ENCODE measurements at places on chromosomes 5 and 9.
A peak's percentile ranks its signal among the peaks of the same experiment; 100 is the strongest.

DNA sequence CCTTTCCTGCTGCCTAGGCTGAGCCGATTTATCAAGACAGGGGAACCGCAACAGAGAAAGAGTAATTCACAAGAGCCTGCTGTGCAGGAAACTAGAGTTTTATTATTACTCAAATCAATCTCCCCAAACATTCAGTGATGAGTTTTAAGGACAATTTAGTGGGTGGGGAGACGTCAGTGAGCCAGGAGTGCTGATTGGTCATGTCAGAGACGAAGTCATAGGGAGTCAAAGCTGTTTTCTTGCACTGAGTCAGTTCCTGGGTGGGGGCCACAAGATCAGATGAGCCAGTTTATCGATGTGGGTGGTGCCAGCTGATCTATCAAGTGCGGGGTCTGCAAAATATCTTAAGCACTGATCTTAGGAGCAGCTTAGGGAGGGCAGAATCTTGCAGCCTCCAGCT is 19.0 kb downstream of the SNX24 start:
- no peak overlapping the region for H3K4me3 ChIP-seq
- H3K36me3 ChIP-seq = no peaks in the 10 kb centered on the region
- H3K27ac ChIP-seq = no peak overlapping the region
- DNase-seq = no peak
- no peaks in the 10 kb centered on the region for H3K27me3 ChIP-seq
- peaks cover 13% of the 10 kb centered on the region for H3K4me1 ChIP-seq

- H3K4me1 ChIP-seq = peaks cover 4% of the 10 kb centered on the region
- H3K27ac ChIP-seq = no peak overlapping the region
- peaks cover 9% of the 10 kb centered on the region for H3K27me3 ChIP-seq
- H3K4me3 ChIP-seq = peak overlapping the region; percentile 54
- H3K36me3 ChIP-seq = no peaks in the 10 kb centered on the region
Observed at GRCh38 chr9:33719581-33720374, 75.6 kb upstream of the PRSS3 start.

DNA sequence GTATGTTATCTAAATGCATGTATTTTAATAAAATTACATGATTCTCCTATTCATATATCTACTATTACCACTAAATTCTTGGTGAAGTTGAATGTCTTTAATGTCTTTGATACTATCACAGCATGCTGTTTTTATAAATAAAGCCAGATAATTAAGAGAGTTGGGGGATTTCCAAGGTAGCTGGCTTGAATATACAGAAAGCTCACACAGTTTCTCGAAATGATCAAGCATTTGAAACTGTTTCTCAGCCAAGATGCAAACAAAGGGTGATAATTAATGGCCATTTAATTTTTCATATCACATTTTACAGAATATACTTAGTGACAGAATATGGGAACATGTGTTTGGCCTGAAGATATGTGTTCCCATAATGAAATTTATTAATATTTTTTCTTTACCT is 145.6 kb upstream of the CDH12 start:
- H3K4me1 ChIP-seq = no peaks in the 10 kb centered on the region
- no peak for DNase-seq
- no peak overlapping the region for H3K27ac ChIP-seq
- no peaks in the 10 kb centered on the region for H3K36me3 ChIP-seq
- H3K27me3 ChIP-seq = no peaks in the 10 kb centered on the region
- no peak overlapping the region for H3K4me3 ChIP-seq

DNA sequence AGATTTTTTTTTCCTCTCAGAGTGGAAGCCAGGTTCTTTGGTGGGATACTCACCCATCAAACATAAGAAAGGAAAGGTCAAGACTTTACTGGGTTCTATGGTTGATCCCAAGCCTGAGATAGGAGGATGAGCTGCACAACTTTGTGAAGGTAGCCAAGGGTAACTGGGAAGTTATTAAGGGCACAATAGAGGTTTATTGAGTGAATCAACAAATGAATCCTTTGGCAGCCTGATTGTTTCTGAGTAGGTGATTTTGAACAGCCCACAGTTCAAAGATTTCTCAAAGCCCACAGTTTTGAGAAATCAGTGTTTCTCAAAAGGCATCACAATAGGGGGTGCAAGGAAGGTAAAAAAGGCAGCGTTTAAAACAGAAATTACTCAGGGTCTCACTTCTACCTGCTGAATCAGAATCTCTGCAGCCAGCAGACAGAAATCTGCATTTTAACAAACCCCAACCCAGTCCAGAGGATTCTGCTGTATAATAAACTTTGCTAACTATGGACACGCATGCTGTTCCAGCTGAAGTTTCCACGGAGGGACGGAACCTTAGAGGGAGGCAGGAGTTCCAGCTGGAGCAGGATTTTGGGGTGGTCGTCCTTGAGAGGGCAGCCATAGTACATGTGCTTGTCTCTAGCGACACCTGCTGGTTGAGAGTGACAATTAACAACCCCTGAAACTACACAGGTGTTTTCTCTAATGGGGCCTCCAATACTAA is 32.7 kb upstream of the FSD1L start:
- peaks cover 3% of the 10 kb centered on the region for H3K4me1 ChIP-seq
- H3K27ac ChIP-seq = no peak overlapping the region
- peak; percentile 59 for DNase-seq
- no peaks in the 10 kb centered on the region for H3K36me3 ChIP-seq
- H3K4me3 ChIP-seq = no peak overlapping the region

DNA sequence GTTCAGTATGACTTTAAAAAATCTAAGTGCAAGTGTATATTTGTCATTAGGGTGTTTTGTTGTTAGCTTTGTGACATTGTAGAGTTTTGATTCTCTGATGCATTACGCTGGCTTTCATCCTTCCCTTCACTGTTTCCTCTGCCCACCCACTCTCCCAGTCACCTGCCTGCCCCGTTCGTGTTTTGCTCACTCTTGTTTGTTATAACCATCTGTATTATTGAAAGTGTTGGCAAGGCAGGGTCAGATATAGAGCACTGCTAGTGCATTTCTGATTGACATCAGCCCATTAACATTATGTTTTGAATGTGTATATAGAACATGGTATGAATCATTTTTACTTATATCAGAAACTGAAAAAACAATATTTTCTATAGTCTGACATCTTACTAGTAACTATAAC is 27.3 kb downstream of the SCGB3A1 start:
- peaks cover 56% of the 10 kb centered on the region for H3K4me1 ChIP-seq
- H3K27ac ChIP-seq = peak overlapping the region; percentile 18
- no peak overlapping the region for H3K4me3 ChIP-seq
- H3K27me3 ChIP-seq = no peaks in the 10 kb centered on the region
- H3K36me3 ChIP-seq = peaks cover 88% of the 10 kb centered on the region

GRCh38 chr9:419571-420171 is 205.0 kb downstream of the DOCK8 start:
- no peaks in the 10 kb centered on the region for H3K27me3 ChIP-seq
- H3K4me1 ChIP-seq = no peaks in the 10 kb centered on the region
- peak overlapping the region; percentile 38 for H3K27ac ChIP-seq
- no peak overlapping the region for H3K4me3 ChIP-seq
- H3K36me3 ChIP-seq = peaks cover 93% of the 10 kb centered on the region

DNA sequence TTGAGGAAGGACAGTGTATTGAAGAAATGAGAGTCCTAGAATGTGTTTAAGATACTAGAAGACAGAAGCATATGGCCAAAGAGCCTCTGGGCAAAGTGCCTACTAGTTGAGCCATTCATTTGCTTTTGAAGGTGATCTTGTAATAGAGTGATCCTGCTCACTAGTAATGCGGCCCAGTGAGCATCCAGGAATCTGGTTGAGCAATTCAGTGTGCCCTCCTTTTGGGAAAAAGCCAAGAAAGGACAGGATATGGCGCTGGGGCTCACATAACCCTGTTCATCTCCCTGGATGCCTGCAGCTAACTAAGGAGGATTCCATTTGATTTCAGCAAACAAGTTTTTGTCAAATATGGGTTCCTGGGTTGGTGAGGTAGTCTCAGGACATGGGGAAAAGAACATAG is 16.3 kb downstream of the ADAM19 start:
- H3K4me1 ChIP-seq = peaks cover 53% of the 10 kb centered on the region
- no peak overlapping the region for H3K27ac ChIP-seq
- H3K4me3 ChIP-seq = no peak overlapping the region
- H3K27me3 ChIP-seq = no peaks in the 10 kb centered on the region
- DNase-seq = no peak

DNA sequence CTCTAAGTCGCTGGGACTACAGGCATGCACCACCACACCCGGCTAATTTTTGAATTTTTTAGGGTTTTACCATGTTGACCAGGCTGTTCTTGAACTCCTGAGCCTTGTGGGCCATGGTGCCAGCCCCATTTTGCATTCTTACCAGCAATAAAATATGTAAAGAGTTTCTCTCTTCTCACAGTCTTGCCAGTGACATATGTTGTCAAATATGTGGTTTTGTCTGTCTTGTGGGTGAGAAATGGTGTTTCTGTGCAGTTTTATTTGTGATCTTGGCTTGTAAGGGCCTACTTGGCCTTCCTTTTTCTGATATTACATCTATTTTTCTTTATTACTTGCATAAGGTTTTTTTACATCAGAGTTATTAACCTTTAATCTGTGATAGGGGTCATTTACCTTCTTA is 47.1 kb downstream of the SPIN1 start:
- no peak for DNase-seq
- H3K4me1 ChIP-seq = peaks cover 37% of the 10 kb centered on the region
- H3K4me3 ChIP-seq = no peak overlapping the region
- no peaks in the 10 kb centered on the region for H3K27me3 ChIP-seq
- H3K36me3 ChIP-seq = peaks cover 62% of the 10 kb centered on the region
- H3K27ac ChIP-seq = no peak overlapping the region

DNA sequence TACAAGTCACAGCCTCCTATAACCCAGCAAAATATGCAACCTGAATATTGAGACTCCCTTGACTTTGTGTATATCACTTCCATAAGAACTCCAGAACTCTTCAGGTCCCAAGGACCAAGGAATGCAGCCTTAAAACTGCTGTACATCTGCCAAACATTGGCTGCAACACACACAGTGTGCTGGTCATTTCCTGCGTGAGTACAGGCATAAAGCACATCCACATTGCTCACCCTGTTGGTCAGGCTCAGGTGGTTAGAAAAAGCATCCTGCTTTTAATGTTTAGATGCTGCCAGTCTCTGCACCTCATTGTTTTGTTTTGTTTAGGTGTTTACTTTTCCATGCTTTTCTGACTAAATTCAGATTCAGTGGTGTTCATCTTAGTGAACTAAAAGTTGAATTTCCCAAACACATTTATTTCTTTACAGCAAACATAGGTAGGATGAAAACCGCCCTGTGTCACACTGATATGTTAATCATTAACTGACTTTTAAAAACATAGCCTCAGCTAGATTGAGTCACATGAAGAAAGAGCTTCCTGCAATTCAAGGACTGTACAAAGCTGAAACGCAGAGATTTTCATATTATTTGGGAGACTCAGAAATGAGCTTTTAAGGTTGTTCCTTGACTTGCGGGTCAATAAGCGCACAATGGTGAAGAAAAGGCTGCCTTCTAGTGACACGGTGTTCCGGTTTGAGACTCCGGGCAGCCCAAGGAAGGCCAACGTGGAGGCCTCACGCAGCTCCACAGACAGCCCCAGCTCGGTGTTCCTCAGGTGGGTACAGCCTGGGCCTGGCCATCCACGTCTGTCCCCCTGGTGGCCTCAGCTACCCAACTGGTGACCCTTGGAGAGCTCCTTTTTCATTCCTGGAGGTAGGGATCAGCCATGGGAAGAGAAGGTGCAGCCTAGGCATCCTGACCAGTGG is 52.2 kb upstream of the GRAMD2B start:
- H3K36me3 ChIP-seq = no peaks in the 10 kb centered on the region
- no peaks in the 10 kb centered on the region for H3K27me3 ChIP-seq
- peaks cover 19% of the 10 kb centered on the region for H3K4me1 ChIP-seq
